ENCODE measurements at places on chromosomes 3 and 15.

DNA sequence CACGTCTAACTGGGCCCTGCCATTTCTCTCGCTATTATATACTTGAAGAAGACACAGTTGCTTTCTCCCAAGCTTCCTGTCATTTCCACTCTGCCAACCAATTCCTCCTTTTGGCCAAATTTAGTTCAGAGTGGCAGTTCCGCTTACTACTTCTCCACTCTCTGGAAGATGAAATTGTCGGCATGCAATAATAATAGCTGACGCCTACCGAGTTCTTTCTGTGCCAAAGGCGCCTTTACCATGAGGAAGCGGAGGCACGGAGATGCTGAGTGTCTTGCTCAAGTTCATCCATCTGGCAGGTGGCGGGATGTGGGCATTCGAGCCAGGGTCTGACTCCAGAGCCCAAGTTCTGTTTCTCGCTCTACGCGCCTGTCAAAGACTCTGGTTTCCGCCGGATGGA is 14.6 kb upstream of the NRROS start:
- DNase-seq = no peak

- DNase-seq = no peak
These were observed 427.3 kb downstream of the CNTN4 start for GRCh38 chr3:2525968-2526367.

DNA sequence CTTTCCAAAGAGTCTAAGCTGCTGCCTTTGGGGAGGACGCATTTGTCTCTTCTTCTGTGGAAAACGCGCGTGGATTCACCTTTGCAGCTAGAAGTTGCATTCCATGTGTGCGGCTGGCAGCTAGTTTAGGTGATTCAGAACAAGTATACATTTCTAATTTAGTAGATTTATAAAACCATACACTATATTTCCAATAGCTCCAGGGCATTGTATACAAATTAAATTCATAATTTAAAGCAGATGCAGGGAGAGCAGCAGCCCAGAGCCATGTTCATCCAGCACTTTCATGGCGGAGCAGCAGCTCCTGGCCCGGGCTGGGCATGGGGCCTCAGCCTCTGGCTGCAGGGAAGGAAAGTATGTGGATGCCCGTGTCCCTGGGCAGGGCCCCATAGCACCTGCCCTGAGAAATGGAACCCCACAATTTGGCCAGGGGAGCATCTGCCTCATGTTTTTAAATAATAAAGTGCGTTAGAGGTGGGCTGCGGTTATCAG is 42.8 kb upstream of the SEC22A start:
- no peak for DNase-seq

DNA sequence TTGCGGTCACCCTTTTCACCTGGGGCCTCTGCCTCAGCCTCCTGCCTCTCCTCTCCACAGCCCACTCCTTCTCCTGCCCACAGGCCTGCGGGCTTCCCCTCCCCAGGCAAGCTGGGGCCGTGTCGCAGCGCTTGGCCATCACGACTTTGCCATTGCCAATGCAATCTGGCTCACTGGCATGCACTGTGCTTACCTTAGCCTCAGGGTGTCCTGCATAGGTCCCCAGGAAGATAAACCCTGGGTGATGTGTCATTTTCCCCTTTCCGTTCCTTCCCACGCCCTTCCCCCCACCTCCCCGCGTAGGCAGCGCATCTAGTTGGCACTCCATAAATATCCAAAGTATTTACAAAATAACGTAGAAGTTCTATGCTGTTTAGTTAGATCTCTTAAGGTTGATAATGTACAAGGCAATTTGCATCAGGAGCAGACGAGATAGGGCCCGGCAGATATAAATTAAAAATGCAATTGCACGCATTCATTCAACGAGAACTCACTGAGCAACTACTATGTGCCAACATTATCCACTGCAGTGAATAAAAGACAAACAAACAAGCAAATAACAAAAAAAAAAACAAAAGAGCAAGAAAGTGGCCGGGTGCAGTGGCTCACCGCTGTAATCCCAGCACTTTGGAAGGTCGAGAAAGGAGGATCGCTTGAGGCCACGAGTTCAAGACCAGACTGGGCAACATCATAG is 973 bp upstream of the COPG1 start:
- no peak for DNase-seq

DNA sequence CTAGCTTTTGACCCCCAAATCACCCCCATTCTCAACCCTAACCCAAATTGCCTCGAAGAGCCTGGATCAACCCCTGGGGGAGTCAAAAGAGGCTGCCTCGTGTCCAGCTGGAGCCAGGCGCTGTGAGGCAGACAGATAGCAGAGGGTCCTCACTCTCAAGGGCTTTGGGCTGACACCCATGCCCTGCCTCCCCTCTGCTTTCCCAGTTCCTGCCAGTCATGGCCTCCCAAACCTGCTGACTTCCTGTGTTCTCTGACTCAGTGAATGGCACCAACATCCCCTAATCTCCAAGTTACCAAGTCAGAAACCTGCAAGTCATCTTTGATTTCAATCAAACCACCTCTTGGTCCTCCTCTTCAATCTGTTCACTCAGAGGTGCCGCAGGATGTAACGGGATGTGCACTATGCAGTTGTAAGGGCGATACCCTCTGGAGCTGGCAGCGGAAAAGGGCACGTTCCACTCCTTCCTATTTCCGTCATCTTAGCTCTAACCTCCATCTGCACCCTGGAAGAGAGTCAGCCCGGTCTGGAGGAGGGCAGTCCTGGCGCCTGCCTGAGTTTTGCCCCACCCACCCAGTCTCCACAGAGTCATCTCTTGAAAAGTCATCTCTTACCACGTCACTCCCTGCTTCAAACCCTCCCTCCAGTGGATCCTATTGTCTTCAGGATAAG is 52.4 kb upstream of the FAM174B start:
- no peak for DNase-seq

DNA sequence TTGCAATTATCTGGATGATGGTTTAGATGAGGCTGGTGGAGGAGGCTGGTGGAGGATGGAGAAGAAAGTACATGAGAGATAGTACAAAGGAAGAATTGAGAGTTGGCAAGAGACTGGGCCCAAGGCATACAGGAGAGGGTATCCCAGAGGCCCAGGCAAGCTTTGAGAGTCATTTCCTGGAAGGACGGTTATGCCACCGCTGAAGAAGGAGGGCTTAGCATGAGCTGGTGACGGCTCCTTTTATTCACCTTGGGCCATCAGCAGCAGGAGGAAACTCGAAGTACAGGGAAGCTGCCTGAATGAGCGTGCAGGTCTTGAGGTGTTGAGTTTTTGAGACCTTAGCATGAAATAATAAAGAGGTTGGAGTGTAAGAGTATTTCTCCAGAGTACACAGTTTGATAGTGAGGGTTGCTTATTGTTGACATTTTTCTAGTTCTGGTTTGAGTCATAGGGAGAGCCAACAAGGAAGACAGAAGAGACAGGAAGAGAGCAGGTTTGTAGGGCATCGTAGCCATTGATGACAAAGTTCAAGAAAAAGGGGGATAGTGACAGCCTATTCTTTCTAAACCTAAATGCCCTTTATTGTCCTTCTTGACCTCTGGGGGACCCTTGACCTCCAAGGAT is 13.8 kb downstream of the THSD4 start:
- DNase-seq = no peak

GRCh38 chr3:178343433-178344038 is 192.7 kb upstream of the KCNMB2 start:
- DNase-seq = no peak

GRCh38 chr3:119700920-119701734 is 1.7 kb upstream of the CFAP91 start:
- DNase-seq = no peak

DNA sequence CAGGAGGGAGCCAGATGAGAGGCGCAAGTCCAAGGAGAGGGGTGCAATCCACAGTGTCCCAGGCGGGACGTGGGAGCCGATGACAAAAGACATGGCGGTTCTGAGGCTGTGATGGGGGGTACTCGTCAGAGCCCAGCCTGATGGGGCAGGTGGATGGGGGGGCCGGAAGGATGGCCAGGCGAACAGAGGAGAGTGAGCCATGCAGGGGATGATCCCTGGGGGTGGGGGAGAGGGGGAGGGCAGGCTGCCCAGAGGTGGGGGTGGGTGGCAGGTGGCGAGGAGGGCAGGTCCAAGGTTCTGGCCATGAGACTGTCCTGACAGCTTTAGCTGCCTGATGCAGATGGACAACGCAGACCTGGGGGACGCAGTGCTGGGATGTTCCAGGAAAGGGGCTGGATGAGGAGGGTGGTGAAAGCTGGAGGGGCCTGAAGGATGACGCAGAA is 8.9 kb upstream of the CSPG4 start:
- DNase-seq = no peak

GRCh38 chr3:135558150-135558783 is 407.3 kb upstream of the PPP2R3A start:
- DNase-seq = no peak

GRCh38 chr3:112519424-112520001 is 20.2 kb upstream of the BTLA start:
- no peak for DNase-seq

DNA sequence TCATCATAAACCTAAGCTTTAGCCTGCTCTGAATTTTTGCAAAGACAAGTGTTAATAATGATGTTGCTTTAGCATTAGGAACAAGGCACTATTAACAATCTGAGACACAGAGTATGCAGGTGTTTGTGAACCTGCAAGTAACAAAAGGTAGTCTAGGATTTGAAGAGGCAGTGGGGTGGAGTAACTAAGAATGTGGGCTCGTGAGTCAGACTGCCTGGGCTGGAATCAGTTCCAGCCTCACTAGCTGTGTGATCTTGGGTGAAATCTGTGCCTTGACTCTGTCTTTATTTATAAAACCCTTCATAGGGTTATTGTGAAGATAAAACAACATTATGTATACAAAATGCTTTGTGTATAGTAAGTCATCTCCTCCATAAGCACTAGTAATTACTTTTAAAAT is 610.6 kb upstream of the CFAP20DC start:
- DNase-seq = no peak

GRCh38 chr3:28906561-28907310 is 374.1 kb upstream of the RBMS3 start:
- no peak for DNase-seq

DNA sequence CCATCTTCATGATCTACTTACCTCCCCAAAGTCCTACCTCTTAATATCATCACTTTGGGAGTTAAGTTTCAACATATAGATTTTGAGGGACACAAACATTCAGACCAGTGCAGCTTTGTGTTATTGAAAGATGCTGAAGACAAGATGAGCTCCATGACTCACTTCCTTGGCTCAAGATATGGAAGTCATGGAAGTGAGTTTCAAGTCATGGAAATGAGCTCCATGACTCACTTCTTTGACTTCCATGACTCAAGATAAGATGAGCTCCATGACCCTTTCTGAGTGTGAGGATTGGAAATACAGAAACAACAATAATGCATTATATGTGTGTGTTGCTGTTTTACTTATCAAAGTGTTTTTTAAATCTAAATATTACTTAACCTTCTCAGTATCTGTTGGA is 170.2 kb upstream of the TPRG1 start:
- DNase-seq = no peak

GRCh38 chr3:51686512-51687215 is 15.6 kb downstream of the TEX264 start:
- DNase-seq = peak; percentile 64

- DNase-seq = no peak
These were observed 703.8 kb downstream of the MECOM start for GRCh38 chr3:168959731-168960130.

DNA sequence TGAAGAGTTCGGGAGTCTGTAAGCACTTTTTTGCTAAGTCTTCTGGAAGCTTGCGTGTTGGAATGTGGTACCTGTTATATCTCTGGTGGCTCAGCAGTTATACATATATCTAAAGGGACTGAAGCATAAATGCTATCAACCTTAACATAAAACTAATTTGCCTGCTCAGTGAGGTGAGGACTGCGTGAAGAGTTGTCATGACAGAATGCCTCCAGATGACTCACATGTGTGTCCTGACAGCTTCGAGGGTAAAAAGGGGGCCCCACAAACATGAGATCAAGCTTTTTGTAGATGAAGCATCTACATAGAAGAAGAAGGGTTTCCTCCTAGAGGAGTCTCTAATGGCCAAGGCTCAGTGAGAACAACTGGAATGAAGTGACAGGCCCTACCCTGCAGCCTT is 88.8 kb upstream of the C3orf80 start:
- DNase-seq = no peak

GRCh38 chr15:59965741-59966140 is 38.4 kb upstream of the FOXB1 start:
- no peak for DNase-seq

- DNase-seq = no peak
These were observed 16.0 kb upstream of the TNFSF10 start for GRCh38 chr3:172539273-172539672.

DNA sequence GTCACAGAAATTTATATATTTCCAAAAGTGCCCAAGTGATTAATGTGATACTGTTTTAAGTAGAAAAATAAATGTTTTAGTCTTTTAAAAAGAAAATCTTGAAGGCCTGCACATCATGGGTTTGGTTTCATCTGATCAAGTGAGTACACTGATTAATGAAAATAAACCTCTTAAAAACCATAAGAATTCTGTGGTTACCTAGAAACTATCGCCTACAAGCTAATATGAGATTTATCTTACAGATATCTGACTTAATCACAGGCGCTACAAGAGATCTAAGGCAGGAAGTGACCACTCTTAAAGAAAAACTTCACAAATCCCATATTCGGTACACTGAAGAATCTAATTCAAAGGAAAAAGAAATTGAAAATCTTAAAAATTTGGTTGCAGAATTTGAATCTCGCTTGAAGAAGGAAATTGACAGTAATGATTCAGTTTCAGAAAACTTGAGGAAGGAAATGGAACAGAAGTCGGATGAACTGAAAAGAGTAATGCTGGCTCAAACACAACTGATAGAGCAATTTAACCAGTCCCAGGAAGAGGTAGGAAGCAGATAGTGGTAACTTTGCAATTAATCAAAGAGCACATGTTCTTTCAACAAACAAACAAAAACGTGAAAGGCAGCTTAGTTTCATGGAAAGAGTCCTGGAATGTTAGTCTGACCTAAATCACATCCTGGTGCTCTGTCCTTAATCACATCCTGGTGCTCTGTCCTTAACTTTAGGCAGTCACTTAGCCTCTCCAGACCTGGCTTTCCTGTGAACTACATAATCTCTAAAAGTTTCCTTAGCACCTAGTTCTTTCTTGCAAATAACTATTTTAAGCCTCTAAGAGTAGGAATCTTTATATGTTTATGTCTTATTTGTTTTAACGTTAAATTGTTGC is 131.8 kb downstream of the CCNL1 start:
- no peak for DNase-seq

DNA sequence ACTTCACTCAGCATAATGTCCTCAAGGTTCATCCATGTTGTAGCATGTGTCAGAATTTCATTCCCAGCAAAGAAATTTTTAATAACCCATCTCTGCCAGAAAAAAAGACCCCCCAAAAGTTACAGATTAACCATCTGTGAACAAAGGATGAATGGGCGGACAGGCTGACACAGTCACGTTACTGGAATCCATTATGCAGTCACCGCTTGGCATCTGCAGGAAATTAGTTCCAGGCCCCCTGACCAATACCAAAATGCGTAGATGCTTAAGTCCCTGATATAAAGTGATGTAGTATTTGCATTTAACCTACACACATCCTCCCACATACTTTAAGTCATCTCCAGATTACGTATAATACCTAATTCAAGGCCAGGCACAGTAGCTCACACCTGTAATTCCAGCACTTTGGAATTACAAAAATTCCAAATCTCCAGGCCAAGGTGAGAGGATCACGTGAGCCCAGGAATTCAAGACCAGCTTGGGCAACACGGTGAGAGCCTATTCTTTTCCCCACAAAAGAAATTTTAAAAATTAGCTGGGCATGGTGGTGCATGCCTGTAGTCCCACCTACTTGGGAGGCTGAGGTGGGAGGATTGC is 1.5 kb upstream of the SLC12A8 start:
- DNase-seq = no peak
